ENCODE measurements at places on chromosomes 13 and 19.

GRCh38 chr13:98293570-98294142 is 116.6 kb upstream of the RNF113B start:
- no peak for DNase-seq

- peak; percentile 85 for DNase-seq
These were observed 3.0 kb downstream of the PRKD2 start for GRCh38 chr19:46713781-46714443.

- no peak for DNase-seq
These were observed 2.2 kb upstream of the IL11 start for GRCh38 chr19:55372316-55373081.

- DNase-seq: no peak
These were observed 53.2 kb downstream of the TMED1 start for GRCh38 chr19:10782795-10783194.

DNA sequence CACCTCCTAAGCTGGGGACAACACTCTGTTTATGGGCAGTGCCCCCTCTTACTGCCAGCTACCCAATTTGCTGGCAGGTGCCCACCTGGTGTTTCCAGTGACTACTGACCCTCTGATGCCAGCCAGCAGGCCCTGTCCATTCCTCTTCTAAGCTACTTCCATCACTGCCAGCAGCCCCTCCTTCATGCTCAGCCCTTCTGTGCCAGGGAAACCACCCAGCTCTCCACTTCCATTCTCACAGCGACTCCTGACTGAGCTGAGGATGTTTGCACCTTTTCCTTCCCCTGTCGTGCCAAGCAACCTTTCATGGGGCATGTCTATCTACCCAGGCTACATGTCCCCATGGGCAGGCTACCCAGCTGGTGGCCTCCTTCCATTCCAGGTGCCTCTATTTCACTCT is 24.0 kb upstream of the ZNF492 start:
- no peak for DNase-seq

DNA sequence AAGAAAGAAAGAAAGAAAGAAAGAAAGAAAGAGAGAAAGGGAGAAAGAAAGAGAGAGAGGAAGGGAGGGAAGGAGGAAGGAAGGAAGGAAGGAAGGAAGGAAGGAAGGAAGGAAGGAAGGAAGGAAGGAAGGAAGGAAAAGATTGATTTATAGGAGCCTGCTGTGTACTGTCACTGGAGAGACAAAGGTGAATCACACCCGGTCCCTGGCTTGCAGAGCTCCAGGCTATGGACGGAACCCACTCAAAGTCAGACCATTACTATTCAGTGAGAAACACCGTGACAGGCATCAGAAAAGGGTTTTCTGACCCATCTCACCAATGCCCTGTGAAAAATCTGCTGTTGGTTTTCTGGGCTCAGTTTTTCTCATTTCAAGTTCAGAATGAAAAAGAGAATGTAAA is 7.3 kb upstream of the CEACAM6 start:
- no peak for DNase-seq

GRCh38 chr19:46748325-46749109 is 2.3 kb upstream of the STRN4 start:
- peak; percentile 82 for DNase-seq

GRCh38 chr19:50876456-50876855 is 3.2 kb downstream of the KLK2 start:
- DNase-seq: no peak

GRCh38 chr19:13398780-13399726 is 107.2 kb downstream of the CACNA1A start:
- no peak for DNase-seq

GRCh38 chr19:30111021-30111855 is 169.2 kb downstream of the URI1 start:
- no peak for DNase-seq

- DNase-seq: no peak
These were observed 12.6 kb downstream of the NCR1 start for GRCh38 chr19:54918499-54918898.

DNA sequence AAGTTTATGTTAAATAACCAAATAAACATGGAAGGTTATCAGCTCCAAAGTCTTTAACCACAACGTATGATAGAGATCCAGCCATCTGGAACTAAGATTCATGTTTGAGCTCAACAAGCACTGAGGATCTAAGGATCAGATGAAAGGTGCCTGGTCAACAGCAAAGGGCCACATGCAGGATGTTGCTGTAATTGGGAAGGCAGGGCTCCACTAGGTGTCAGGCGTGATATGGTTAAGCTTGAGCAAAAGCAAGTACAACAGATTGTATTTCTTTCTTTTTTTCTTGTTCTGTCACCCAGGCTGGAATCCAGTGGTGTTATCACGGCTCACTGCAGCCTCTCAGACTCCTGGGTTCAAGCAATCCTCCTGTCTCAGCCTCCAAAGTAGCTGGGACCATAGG is 12.0 kb downstream of the EBPL start:
- peak; percentile 31 for DNase-seq

GRCh38 chr13:97471711-97472110 is 37.7 kb downstream of the RAP2A start:
- no peak for DNase-seq

GRCh38 chr19:13430790-13431582 is 75.3 kb downstream of the CACNA1A start:
- peak; percentile 52 for DNase-seq

GRCh38 chr19:38073841-38074685 is 150.0 kb downstream of the DPF1 start:
- DNase-seq: no peak

GRCh38 chr13:24308488-24309020 is 826 bp upstream of the C1QTNF9 start:
- no peak for DNase-seq

- no peak for DNase-seq
These were observed 113.5 kb downstream of the COL4A2 start for GRCh38 chr13:110420626-110421025.

DNA sequence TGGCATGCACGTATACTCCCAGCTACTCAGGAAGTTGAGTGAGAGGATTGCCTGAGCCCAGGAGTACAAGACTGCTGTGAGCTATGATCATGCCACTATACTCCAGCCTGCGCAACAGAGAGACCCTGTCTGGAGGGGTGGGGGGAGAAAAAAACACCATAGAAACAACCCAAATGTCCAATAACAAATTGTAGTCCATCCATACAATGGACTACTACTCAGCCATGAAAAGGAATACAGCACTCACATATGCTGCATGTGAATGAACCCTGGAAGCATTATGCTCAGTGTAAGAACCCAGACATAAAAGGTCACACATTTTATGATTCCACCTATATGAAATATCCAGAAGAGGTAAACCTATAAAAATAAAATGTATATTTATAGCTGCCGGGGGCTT is 42.3 kb downstream of the CD320 start:
- DNase-seq: no peak

DNA sequence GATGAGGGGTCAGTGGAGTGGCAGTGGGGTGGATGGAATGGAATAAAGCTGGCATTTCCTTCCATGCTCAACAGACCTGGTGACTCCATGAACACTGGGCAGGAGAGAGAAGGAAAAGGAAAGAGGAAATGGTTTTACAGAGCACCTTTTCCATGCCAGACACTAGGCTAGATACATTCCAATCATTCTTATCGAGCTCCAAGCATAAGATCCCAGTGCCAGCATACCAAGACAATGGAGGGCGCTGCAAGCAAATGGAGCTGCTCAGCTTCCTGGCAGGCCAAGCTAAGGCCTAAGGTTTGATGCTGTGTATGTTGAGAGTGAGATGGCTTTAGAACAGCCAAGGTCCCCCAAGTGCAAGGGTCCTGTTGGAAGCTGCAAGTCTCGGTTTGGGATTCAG is 113.2 kb downstream of the HSPH1 start:
- DNase-seq: no peak

DNA sequence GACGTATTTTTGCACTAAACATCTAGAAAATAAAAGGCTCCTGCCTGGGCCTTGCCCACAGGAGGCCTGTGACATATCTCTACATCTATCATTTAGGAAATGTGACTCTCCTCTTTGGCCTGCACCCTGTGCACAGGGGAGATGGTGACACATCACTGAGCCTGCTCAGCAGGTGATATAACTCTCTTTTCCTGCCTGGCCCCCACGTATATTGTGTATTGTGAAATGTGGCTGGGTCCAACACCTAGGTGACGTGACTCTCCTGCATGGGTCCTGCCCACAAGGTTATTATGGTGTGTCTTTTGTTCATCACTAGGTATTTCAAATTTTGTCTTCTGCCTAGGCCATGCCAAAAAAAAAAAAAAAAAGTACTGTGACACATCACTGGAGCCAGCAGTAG is 61.4 kb upstream of the ZNF724 start:
- no peak for DNase-seq

- DNase-seq: no peak
These were observed 52.3 kb upstream of the PARP4 start for GRCh38 chr13:24564881-24565280.

DNA sequence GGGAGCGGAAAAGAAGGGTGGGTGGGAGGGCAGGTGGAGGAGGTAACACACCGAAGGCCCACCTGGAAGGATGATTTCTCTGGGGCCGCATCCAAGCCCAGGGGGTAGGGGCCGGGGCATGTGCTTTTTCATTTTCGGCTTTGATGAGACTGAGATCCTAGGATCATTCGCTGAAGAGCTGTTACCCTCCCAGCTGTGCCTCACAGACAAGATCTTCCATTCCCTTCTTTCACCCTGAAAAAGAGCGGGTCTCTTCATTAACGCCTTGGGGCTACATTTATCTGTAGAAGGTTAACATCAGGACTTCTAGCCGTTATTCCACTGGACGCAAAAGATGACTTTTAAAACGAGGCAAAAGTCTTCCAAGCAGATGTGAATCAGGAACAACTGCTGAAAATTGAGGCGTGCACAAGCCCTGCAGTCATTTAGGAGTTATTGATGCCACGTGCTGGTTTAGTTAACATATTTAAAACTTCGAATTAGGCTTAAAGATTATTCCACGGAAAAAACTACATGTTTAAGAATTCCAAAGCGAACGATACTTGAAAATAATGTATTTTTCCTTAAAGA is 1.1 kb downstream of the LMO7 start:
- DNase-seq: no peak

- no peak for DNase-seq
These were observed 42.4 kb upstream of the RFC3 start for GRCh38 chr13:33775339-33776108.

DNA sequence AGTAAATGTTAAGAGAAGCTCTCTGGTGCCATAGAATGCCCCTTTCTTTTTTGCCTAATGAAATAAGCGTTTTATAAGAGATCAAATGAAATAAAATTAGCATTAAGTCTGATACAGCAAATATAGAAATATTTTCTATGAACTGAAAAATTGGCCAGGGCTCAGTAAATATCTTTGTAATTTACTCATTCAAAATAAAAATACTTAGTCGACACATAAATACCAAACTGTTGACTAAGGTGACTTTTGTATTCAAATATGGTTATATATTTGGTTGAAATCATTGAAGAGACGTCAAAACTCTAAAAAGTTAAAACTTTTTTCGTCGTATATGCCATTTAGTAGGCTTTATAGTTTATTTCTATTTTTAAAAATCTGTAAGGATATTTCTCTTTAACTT is 25.6 kb downstream of the IPO5 start:
- DNase-seq: no peak

- DNase-seq: no peak
These were observed 32.8 kb downstream of the SLC15A1 start for GRCh38 chr13:98719527-98720250.

GRCh38 chr19:31553112-31553845 is 204.0 kb upstream of the TSHZ3 start:
- no peak for DNase-seq

DNA sequence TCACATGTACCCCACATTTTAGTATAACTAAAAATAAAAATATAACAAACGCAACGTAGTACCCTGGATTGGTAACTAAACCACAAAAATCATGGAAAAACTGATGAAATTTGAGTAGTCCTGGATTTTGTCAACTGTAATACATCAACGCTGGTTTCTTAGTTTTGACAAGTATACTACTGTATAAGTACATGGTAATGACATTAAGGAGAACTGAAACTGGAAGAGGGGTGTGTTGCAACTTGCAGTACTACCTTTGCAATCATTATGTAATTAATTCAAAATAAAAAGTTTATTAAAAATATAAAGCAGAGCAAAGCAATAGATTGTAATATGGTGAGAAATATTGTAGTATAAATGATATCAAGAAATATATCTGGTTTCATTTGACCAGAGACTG is 1158.0 kb upstream of the SPRY2 start:
- DNase-seq: no peak

GRCh38 chr13:51043310-51043709 is 67.8 kb downstream of the C13orf42 start:
- no peak for DNase-seq

GRCh38 chr19:16626796-16627192 is 1.2 kb downstream of the MED26 start:
- peak; percentile 12 for DNase-seq

DNA sequence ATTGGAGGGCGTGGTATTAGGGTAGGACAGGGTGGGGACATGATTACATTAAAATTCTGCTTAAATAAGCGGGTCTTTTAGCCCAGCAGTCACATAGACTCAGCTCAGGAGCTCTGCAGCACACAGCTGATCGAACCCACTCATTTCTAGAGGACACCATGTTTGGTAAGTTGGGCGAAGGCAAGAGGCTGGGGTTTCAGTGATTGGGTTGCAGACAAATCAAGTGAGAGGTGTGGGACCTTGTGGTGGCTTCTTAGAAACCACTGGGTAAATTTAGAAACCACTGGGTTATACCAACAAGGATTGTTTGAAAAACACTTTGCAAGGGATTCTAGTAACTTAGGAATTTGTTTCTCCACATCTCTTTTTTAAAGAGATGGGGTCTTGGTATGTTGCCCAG is at the start of gene LEUTX:
LEUTX (plus strand) TSS at position 92 of the 400 bp plus-strand sequence; CDS start at position 159, 67 bp downstream.
- DNase-seq: no peak
